ENCODE measurements at places on chromosomes 4 and X.

DNA sequence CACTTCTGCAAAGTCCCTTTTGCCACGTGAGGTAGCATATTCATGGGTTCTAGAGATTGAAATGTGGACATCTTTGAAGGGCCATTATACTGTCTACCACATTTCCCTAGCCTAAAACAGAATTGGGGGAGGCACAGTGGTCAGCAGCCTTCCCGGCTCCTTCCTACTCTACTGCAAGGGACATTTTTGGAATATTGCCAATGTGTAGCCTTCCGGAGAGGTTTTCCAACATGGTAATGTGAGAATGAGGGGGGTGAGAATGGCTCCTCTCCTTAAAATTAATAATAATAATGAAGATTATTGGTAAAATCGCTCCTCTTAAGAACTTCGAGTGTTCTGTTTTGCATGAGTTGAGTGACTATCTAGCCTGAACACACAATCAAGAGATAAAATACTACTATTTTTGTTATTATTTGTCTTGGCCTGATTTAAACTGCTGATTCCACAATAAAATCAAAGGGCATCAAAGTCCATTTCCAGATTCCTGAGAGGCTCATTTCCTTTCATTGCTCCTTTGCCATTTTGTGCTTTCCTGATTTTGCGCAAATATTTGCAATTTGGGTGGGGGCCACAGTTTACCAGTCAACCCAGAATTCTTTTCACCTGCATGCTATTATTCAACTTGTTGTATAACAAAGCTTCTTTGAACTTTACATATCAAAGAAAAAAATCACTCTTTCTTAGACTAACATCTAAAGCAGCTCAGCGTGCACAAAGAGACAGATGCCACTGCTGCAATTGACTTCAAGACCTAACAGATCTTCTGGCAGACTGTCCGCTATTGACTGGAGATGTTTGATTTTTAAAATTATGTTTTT is 27.0 kb upstream of the TSPAN5 start:
- DNase-seq: no peak

- DNase-seq: no peak
These were observed 120.1 kb downstream of the MFAP3L start for GRCh38 chr4:169906104-169906503.

DNA sequence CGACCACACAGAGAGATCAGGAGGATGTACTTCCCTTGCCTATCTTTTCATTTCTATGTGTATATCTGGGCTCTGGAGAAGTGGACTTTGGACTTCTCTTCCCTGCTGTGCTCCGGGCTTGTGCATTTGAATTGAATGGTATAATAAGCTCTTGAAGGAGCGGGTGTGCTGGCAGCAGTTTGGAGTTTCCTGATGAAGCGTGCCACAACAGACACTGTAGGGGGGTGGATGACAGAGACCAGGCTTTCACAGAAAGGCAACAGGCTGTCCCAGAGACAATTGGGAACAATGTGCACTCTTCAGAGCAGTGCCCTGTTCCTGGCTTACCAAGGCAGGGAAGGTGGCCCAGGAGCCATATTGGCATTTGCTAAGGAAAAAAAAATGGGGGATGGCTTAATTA is 170.1 kb downstream of the FRMPD4 start:
- DNase-seq: no peak

GRCh38 chrX:122770581-122770980 is 413.5 kb upstream of the GRIA3 start:
- no peak for DNase-seq

DNA sequence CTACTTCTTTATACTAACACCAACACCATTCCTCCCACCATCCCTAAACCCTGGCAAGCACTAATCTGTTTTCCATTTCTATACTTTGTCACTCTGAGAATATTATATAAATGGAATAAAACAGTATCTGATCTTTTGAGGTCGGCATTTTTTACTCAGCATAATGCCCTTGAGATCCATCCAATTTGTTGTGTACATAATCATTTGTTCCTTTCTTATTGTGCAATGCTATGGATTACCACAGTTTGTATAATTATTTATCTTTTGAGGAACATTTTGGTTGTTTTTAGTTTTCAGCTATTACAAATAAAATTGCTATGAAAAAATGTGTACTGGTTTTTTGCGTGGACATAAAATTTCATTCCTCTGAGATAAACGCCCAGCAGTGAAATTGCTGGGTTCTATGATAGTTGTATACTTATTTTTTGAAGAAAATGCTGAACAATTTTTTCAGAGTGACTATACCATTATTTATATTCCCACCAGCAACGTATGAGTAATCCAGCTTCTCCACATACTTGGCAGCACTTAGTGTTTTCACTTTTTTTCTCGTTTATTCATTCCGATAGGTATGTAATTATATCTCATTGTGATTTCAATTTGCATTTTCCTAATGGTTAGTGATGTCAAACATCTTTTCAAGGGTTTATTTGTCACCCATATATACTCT is 154.3 kb upstream of the DCAF8L1 start:
- DNase-seq: no peak

DNA sequence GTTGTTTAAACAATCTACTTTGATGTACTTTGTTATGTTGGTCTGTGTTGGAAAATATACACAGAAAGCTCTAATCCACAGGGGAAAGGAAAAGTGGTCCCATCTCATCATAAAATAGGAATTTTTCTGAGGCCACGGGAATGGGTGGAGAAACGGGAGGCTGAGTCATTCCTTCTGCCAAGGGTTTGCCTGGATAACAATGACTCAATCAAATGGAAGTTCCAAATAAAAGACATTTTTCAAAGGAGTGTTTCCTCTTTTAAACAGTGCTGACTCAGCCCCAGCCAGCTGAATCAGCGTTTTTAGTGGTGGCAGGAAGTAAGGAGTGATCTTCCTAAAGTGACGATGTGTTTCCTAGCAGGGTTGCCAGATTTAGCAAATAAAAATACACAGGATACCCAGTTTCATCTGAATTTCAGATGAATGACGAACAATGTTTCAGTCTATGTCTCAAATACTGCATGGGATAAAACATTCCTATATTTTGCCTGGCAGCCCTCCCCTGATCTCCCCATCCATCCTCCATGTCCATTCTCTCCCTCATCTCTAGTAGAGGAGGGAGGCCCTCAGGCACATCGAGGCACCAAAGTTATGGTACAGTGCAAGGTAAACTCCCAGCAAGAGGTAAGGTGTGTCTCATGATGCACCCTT is 345.4 kb upstream of the GATB start:
- DNase-seq: peak; percentile 89

DNA sequence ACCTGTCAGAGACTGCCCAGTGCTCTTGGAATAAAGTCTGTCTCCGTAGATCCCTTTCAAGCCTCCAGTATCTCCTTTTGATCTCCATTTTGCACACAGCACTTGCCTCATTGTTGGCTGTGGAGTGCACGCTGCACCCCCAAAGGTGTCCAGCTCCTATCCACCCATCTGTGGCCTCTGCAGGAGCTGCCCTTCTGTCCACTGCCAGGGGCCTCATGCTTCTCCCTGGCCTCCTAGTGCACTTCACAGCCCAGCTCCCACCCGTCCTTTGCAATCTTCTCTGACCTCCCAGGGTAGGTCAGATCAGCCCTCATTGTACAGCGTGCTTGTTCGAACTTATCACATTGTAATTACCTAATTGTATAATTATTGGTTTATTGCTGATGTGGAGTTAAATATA is 18.9 kb downstream of the KIT start:
- no peak for DNase-seq

DNA sequence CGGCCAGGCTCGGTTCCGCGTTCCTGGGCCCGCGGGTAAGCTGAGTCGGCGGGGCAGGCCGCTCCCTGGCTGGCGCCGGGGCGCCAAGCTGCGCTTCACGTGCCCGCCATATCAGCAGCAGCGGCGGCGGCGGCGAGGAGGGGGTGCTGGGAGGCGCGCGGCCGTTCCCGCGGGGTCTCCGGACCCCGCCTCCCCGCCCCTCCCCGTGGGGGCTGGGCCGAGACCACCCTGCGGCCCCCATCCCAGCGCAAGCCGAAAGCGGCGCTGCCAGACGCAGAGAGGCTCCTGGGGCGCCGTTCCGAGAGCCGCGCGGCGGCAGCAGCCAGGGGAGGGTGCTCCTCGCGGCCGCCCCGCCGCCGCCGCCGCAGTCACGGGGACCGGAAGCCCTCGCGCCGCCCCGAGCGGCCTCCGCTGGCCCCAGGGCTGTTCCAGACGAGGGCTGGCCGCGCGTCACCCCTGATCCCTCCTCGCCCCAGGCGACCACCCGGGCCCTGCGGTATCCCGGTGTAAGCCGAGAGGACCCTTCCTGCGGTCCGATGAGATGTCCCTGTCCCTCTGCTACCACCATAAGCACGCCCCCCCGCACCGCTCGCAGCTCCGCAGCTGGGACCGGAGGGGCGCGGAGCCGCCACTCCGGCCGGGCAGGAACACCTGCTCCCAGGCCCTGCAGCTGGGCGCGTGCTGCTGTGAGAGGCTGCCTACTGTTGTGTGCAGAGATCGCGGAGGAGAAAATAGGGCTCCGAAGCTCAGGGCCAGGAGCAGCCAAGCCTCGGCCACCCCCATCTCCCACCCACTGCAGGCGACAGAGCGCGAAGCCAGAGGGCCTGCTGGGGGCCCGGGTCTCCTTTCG is 7.5 kb upstream of the BCOR start:
- DNase-seq: no peak

DNA sequence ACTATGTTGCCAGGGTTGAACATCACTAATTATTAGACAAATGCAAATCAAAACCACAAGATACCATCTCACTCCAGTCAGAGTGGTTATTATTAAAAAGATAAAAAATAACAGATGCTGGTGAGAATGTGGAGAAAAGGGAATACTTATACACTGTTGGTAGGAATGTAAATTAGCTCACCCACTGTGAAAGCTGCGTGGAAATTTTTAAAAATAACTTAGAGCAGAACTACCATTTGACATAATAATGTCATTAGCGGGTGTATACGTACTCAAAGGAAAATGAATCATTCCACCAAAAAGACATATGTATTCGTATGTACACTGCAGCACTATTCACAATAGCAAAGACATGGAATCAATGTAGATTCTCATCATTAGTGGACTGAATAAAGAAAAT is 48.6 kb upstream of the UGT2A1 start:
- DNase-seq: no peak

DNA sequence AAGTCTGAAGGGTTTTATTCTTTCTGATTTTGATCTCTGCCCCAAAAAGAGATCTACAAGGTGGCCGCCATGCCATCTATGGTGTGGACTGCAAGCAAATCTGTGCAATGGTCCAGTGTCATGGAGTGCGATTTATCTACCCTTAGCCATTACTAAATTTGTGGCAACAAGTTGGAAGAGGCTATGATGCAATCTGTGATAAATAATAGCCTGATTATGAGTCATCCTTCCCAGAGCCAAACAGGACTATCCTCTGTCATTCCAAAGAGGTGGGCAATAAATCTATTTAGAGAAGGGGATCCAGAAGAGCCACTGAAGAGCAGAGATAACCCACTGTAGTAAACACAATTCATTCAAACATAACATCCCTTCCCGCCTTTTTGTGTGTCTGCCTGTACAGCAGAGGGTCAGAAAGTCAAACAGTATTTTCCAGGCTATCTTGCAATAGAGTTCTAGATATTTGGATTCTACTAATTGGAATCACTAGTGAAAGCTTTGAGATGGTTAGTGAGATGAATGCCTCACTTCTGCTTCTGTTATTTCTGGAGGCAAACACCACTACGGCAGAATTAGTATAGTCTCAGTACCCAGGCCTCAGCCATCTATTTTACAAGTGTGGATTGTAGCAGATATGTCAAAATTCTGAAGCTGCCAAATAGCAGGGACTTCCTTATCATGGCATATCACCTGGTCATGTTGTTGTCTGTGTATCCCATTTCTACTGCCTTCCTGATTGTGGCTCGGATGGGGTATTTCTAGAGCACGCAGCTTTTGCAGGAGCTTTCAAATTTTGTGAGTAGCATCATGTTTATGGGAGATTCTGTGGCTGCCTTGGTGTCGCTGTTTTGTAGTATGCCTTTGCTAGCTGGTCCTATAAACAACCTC is 192.0 kb downstream of the SMIM20 start:
- DNase-seq: no peak

- DNase-seq: no peak
These were observed 74.0 kb downstream of the FAM53A start for GRCh38 chr4:1609901-1610790.

GRCh38 chr4:182585321-182585720 is 331.9 kb downstream of the DCTD start:
- DNase-seq: no peak

DNA sequence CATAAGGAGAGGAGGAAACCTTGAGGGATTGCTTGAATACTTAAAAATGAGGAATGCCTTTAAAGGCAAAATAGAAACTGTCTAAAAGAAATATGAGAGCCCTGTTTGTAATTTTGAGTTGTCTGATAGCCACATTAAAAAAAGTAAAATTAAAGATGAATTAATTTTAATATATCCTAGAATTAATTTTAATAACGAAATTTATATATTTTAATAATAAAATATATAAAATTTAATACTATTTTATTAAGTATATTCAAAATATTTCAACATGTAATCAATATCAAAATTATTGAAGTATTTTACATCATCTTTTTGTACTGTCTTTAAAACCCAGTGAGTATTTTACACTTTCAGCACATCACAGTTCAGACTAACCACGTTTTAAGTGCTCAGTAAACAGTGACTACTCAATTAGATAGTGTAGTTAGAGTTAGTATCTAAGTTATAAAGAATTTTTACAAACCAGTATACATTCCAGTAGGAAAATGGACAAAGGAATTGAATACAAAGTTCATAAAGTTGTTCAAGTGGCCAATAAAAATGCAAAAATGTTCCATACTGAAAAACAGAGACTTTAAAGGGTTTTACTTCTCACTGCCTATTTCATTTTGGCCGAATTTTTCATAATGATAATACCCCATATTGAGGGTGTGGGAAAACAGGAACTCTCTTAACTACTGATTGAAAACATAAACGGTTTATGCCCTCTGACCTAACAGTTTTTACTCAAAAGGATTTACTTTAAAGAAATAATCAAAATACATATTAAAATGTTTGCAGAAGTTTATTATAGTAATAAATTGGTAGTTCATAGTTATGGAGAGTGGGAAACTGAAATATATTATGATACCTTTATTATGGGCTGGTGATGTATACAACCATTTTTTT is 2.9 kb downstream of the SLC30A9 start:
- DNase-seq: no peak

GRCh38 chr4:56874923-56875322 is 32.8 kb upstream of the REST start:
- DNase-seq: no peak

DNA sequence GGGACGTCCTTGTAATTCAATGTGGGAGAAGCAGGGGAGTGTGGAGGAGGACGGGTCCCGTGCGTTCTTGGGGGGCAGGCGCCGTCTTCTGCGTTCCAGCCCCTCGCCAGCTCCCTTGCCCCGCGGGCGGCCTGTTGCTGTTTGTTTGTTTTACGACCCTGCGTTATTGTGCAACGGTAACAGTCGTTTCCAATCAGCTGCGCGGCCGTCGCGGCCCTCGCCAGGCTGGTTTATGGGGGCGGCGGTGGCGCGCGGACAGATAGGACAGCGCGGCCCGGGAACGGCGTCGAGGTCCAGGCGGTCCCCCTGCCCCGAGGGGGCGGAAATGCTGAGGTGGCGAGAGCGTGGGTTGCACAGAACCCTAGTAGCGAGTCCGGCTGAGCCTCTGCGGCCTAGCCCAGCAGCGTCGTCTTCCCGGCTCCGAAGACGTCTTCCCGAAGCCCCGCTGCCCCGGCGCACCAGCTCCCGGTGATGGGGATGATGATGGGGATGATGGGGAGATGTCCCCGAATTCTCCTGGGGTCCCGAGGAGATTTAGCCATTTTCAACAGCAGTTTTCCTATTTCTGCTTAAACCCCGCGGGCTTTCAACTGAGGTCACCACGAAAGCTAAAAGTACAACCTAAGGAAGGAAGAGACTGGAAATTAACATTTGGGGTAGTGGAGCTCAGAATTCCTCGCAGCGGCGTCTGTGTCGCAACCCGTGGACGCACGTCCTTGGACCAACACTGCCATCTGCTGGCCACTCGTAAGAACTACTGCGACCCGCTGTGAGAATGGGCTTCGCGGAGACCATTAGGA is 4.8 kb downstream of the PDGFRA start:
- no peak for DNase-seq

Data from fibroblast of skin of left biceps (primary cell).